ENCODE measurements at places on chromosomes 6 and 20.

DNA sequence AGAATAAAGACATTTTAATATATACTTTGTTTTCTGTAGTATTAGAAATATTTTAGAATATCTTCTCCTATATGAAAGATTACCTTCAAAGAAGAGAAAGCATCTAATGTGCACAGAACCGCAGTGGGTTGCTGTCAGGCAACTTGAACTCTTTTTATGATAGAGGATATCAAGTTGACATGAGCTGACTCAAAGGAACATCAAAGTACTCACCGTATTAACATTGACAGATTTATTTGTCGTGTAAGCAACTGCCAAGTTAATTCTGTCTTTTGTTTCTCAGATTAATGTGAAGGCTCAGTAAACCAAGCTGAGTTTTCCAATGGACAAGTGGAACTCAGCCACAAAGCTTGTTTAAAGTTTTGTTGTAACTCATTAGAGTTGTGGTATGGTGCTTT is 2.2 kb upstream of the GINM1 start:
- DNase-seq = no peak

DNA sequence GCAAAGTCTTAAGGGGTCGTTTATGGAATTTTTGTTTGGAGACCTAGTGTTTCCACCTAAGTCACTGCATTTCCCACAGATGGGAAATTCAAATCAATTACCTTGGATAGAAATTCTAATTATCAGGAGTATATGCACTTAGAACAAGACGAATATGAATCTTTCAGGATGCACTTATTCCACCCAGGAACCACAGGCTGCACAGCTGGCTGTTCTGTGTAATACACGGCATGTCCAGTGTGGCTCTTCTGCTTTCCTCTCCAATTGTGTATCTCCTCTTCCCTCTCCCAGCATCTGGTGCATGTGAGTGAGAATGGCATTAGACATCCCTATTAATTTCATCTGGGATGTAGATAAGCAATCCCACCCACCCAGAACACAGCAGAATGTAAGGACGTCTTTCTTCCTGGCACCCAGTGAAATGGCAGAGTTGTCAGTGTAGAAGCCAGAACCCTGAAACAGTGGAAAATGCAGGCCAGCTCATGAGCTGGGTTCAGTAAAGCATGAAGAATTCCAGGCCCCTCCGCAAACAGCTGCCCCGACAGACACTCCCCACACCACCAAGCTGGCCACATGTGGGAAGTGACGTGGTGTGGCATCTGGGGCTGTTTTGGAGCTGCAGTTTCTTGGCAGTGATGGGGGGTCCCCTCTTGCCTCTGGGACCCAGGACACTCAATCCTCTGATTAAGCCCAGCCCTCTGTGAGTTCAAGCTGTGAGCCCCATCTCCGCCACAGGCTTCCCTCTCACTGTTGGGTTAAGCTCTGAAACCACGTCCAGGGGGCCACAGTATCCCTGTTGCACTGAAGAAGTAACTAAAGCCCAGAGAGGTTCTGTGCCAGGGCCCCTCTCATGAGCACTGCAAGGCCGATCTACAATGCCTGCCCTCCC is 180.1 kb upstream of the CST7 start:
- no peak for DNase-seq

DNA sequence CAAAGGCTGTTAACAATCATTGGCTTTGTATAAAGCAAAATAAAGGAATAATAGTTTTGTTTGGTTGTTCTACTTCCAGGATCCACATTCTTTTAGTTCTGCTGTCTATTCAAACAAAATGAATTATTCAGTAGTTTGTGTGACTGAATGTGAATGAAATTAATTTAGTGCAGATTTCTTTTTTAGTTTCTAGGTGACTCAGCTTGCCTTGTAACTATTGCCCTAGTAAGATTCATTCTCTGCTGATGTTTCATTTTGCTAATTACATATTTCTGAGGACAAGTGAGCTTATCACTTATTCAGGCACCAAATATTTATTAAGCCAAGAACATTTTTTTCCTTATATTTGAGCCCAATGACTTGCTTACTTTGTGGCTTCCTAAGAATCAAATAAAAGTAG is 46.5 kb upstream of the RIPOR2 start:
- no peak for DNase-seq

DNA sequence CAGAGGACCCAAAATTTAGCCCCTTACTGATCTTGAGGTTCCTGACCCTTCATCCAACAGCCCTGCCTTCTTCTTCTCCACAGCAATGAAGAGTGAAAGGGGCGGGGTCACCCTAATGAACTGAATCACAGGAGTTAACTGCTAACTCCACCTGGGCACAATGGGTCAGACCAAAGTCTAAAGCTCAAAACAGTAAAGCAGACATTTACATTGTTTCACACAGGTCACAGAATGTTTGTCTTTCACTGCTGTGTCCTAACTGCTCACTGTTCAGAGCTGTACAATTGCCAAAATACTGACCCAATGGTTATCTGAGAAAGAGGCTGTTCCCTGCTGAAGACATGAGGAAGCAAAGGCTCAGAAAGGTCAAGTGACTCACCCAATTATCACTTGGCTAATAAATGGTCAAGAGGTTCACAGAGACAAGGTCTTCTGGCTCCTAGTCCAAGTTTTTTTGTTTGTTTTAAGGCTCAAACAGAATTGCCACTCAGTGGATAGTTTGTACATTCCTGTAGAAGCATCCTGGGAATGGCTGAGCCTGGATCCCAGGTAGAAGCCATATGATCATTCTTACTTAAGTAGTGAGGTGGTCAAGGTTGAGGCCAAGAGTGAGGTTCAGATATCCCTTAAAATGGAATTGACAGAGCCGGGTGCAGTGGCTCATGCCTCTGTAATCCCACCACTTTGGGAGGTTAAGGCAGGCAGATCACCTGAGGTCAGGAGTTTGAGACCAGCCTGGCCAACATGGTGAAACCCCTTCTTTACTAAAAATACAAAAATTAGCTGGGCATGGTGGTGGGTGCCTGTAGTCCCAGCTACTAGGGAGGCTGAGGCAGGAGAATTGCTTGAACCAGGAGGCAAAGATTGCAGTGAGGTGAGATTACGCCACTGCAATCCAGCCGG is 35.1 kb upstream of the FAM83C start:
- no peak for DNase-seq

GRCh38 chr6:24749297-24749696 is 25.4 kb upstream of the GMNN start:
- no peak for DNase-seq

DNA sequence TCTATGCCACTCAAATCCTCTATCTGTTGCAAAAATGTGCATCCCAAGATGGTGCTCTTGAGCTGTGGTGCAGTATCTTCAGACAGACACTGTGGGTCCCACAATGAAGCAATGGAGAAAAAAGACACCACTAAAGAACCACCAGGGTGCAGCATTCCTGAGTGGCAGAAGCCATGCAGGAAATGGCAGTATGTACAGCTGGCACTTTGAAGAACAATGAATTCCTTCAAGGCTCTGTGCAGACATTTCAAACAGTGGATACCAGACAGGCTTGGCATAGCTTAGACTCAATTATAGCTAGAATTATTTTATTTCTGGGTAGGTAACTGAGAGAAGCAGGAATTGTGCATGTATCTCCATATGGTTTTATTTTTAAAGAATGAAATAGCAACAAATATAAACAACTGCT is 24.0 kb upstream of the HDAC2 start:
- DNase-seq = no peak

- DNase-seq = no peak
These were observed 2.0 kb upstream of the SLC9A8 start for GRCh38 chr20:49810491-49811190.

GRCh38 chr6:13698715-13699114 is 12.9 kb downstream of the RANBP9 start:
- DNase-seq = no peak

DNA sequence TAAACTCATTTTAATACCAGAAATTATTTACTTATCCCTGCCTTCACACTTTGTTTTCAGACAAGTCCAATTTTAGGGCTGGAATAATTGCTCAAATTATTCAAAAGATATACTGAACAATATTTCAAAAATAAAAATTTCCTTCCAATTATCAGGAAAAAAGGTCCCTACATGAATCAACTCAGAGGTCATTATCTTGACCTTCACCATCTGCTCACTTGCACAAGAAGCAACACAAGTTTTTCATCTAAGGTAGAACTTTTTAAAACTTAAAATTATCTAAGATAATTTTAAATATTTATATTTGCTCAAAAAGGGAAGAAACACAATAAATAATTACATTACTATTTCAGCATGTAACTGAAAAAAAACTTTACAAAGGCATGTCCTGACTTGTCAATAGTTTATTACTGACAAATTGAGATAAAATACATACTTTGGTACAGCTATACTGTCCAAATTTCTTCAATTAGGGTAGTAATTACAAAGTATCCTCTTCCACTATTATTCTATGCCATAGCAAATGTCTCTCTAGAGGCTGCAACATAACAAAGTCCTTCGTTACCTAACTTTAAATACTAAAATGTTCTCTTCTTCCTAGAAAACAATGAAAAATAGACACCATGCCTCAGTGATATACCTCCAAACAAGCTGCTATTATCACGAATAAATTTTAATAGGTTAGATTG is 2.4 kb downstream of the CEP85L start:
- DNase-seq = no peak

- DNase-seq = no peak
These were observed 125.1 kb downstream of the ZNF217 start for GRCh38 chr20:53468587-53468986.

GRCh38 chr20:34750484-34750883 is 46.3 kb downstream of the TP53INP2 start:
- DNase-seq = no peak

DNA sequence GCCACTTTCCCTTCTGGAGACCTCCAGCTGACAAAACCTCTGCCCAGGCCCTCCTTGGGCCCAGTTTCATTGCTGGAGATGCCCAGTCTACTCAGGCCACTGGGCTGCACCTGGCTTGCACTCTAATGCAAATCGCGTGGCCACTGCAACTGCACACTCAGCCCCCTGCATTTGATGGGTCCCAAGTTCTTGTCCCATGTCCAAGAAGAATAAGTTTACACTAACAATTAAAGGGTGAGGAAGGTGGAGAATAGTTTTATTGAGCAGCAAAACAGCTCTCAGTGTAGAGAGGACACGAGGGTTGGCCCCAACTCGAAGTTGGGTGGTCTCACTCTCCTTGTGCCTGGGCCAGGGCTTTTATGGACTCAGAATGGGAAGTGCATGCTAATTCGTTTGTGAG is 31.9 kb upstream of the THEMIS start:
- no peak for DNase-seq

DNA sequence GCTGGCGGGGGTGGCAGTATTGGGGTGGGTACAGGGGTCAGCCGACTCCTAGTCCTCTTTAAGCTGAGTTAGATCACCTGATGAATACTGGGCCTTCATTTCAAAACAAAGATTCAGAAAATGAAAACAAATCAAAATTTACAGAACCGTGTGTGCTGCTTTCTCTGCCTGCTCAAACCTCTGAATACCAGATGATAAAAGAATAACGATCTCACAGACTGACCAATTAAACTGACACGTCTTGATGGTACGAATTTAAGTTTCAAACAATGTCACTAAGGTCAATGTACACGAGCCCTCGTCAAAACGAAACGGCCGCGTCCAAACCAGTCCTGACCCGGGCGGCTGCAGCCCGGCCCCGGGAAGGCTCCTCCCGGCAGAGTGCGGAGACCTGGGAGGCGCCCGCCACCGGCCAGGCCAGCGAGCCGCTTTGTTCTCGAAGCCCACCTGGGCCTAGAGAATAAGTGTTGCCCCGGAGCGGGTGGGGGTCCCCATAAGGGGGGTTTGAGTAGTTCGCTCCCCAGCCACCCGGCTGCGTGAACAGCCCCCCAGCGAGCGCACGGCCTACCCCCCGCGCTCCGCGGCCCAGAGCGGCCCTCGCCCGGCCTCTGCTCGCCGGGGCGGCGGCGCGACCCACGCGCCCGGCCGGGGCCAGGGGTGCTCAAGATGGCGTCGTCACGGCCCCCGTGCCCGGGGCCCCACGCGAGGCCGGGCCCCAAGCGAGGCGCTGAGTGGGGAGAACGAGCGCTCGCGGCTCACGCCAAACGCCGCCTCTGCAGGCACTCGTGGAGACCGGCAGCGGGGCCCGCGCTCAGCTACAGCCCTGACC is 728 bp downstream of the PSMA7 start:
- DNase-seq = peak; percentile 35

GRCh38 chr6:22826961-22827360 is 257.6 kb downstream of the HDGFL1 start:
- no peak for DNase-seq

DNA sequence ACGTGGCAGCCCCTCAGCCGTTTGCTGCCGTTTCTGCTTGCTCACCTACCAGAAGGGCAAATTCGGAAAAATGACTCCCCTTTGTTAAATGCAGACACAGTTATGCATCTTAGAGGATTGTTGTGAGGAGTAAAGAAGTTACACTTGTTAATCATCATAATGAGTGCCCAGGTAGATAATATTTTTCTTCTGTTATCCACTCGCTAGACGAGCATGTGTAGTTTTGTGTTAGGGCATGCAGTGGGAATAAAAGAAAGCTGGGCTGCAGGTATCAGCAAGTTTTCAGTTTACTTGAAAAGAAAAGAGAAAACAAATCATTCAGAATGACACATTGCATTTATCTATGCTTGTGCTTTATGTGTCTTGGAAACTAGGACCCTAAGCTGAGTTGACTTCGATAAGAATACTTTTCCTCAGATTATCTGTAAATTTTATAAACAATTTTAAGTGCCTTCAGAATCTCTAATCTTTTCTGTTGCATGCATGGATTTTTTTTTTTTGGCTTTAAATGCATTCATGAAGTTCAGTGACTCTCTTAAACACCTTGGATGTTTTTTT is 365.3 kb downstream of the QKI start:
- DNase-seq = no peak

- DNase-seq = peak; percentile 45
These were observed 8.8 kb upstream of the SRSF6 start for GRCh38 chr20:43448748-43449535.

GRCh38 chr6:90401933-90402830 is 105.5 kb upstream of the BACH2 start:
- no peak for DNase-seq

DNA sequence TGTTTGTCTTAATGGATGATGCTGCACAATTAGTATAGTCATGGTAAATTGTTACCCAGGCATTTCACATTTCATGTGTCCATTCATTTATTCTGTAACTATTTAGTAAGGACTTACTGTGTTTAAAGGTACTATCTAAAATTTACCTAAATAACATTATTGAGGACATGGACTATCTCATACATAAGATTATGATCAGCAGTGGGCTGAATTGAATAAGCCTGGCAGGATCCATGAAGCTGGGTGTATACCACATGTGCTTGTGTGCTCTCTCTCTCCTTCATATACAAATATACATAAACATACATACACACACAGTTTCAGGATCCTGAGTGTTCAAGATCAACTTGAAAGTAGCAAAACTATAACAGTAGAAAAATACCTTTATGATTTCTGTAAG is 595.4 kb downstream of the EPM2A start:
- DNase-seq = no peak

DNA sequence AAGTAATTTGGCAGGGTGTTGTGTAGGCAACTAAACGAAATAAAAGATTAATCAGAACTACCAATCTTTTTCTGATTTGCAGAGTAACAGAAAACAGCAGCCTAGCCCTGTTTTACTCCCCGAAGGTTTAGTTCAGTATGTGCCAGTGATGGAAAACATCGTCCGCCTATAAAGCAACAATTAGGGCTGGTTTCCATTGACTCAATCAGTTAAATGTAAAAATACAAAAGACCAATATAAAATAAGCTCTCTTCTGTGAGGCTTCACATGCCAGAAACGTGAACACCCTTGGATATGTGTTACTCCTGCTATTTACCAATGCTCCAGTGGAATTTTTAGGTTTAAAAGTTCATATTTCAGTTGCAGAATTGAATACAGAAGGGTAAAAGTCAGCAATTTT is 210.5 kb upstream of the RSPO3 start:
- DNase-seq = no peak
